ENCODE measurements at places on chromosomes 16 and 17.

DNA sequence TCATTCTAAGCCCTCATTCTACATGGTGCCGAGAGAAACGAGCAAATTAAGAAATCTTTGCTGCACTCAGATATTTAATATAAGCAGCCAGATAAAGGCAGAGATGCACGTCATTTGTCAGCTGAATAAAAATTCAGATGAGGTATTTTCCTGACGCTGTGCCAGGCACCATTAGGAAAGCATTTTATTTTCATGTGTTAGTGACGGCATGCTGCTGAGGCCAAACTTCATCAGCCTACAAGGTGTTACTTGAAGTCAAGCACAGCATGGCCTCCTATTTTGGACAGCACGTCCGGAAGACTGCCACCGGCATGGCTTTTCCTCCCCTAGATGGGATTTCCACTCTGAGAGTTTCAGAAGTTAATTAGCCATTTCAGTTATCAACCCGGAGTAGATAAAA, 70.3 kb downstream of the IRX3 start:
- DNase-seq: no peak

GRCh38 chr17:1180958-1181752, 1.4 kb upstream of the ABR start:
- no peak for DNase-seq

DNA sequence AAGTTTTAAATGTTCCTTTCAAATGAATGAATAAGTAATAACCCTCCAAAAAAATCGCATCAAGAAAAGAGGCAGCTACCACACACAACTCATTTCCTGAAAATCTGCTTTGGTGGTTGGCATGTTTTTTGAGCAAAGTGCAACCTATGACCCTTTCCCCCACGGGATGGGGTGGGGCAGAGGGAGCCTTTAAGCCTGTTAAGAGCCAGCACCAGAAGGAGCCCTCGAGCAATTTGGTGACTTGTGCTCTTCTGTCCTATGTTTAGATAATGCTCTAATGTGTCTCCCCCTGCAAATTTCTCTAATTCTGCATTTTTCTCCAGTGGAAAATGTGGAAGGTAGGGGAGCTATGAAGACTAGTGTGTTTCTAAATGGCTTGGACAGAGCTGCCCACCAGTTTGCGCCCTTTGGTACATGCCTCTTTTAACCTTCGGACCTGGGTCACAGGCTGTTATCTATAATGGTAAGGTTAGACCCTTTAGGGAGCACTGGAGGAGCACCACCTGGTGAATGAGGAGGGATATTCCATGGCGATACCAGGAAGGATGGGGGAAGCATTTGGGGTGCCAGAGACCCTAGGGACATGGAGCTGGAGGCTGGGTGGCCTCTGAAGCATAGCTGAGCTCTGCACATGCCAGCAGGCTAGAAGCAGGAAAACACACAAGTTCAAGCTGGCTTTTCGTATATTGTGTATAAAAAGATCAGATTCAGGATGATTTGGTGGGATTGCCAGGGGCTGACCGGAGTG, 1.6 kb downstream of the PYCARD start:
- DNase-seq: no peak

- no peak for DNase-seq
Observed at GRCh38 chr17:77831474-77832179, 126.9 kb upstream of the TNRC6C start.

DNA sequence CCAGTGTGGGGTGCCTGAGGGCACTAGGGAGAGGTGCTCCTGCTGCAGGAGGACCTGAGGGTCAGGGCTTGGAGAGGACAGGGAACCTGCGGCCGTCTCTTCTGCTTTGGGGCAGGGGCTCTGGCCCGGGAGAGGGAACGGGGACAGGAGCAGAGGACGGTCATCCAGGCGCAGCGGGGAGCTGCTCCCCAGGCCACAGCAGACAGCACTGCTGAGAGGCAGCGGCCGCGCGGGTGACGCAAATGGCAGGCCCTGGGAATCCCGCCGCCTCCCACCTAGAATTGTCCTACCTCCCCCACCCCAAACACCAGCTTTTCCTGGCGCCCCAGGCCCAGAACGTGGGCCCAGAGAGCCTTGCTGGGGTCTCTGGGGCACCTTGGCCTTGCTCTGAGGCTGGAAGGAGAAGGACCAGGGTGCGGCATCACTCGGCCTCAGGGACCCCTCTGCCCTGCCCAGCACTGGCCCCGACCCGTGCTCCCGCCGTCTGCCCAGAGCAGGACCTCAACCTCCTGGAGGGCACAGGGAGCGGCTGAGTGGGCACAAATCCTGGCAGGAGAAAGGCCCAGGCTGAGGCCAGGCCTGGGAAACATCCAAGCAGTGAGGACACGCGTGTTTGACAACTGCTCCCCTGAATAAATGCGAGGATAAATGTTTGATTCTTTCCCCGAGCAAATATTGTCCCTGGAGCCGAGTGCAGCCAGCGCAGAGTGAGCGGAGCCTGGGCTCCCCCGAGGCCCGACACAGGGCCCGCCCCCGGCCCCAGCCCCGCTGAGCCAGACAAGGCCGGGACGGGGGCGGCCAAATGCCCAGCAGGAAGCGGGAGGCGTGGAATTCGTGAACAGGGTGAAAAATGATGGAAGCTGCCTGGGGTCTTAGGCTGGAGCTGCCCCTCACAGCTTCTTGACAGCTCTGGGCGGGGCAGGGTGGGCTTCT, 8.5 kb downstream of the SSTR5 start:
- DNase-seq: no peak

GRCh38 chr17:10265100-10265810, 66.8 kb upstream of the GAS7 start:
- no peak for DNase-seq

DNA sequence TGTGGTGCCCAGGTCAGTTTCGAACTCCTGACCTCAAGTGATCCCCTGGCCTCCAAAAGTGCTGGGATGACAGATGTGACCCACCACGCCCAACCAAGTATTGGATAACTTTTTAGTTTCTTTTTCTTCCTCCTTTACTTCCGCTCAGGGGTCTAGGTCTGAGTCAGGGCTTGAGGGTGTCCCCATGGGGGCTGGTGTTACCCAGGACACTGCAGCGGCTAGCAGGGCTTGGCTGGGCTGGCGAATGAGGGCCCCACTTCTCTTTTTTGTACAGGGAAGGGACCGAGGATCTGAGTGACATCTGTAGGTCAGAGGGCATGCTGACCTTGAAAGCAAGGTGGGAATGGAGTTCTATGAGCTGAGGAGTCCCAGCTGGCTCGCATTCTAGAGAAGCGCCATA, 24.9 kb downstream of the RAB11FIP3 start:
- no peak for DNase-seq

DNA sequence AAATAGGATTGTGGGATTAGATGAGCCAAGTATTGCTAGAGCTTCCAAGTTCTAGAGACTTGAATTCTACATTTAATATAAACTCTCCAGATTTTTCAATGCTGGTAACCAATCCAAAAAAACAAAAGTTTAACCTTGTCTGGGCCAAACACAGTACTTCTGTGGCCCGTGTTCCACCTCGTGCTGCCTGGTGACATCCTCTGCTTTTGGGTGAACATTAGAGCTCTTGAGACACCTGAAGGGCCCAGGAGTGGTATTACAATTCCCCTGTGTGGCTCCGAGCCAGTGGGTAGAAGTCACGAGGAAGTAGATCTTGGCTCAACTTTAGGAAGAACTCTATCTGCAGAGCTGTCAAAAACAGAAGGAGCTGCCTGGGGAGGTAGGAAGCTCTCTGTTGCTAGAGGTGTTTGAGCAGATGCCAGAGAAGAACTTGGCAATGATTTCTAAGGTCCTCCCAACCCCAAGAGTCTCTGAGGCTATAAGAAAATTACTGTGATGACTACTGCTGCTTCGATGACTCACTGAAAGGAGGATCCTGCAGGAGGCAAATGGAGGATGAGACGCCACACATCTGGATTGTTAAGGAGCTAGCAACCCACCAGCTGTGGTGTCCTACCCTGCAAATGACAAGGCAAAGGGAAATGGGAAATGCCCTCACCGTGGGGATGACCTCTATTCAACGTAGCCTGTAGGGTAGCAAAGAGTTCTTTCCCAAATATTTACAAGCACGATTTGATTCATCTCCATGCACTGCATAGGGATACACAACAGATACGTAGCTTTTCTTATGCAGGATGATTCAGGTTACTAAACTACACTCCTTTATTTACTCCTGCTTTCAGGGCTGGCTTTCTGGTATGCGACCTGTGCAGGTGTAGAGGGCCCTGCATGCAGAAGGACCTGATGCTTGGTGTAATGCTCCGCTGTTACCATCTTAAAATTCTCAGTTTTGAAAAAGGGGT, 45.8 kb upstream of the GAS7 start:
- DNase-seq: no peak

DNA sequence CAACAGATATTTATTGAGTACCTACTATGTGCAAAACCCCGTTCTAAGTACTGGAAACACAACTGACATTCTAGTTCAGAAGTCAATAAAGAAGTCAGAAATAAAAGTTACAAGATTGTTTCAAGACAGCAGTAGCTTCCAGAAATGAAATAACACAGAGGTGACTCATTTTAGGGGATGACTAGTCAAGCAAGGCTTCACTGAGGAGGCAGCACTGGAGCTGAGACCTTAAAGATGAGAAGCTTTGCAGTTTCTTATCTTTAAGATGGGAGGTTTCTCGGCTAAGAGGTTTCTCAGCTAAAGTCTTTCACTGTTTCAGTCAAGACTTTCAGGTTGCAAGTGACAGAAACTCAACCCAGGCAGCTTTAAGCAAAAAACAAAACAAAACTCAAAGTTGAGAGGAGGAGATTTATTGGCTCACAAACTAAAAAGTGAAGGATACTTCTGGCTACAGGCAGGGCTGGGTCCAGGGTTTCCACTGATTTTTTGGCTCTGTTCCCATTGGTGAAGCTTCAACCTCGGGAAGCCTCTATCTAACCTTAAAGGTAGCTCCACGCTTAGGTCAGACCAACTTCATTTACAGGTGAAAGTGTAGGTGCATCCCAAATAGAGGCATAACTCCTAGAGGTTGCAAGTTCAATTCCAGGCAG, 7.4 kb upstream of the MMP2 start:
- DNase-seq: no peak

- DNase-seq: no peak
Observed at GRCh38 chr17:28390141-28390540, 15.9 kb downstream of the SLC46A1 start.

- DNase-seq: no peak
Observed at GRCh38 chr16:49496656-49497055, 123.1 kb downstream of the C16orf78 start.

- no peak for DNase-seq
Observed at GRCh38 chr16:50502616-50503011, 45.6 kb upstream of the NKD1 start.

DNA sequence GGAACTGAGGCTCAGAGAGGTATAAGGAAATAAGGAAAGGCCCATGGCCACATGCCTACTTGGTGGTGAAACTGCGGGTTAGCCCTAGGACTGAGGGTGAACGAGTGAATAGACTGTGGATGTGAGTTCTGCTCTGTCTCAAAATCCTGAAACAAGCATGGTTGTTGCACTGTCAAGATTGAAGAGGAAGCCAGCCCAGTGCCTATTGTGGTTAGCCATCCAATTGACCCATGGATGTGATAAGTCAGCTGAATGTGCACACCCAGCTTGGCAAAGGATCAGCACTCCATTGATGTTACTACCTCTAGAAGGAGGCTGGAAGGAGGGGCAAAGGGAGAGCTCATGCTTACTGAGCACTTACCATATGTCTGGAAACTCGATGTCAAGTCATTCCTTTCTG, 4.5 kb downstream of the TMEM114 start:
- no peak for DNase-seq

DNA sequence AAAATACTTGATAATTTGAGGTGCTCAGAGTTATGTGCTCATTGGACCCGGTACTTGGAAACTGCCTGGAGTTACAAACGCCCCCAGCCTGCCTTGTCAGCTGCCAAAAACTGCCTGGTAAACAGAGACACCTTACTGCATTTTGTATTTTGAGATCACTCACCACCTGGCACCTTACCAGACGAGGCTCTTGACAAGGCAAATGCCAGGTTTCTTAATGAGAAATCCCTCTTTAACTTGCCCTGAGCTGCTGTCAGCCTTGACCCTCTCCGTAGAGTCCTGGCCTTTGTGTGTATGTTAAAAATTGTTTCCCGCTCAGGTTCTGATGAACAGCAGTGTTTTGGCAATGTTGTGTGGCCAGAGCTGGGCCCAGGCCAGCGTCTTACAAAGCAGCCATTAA, 28.8 kb downstream of the SYT17 start:
- DNase-seq: no peak

DNA sequence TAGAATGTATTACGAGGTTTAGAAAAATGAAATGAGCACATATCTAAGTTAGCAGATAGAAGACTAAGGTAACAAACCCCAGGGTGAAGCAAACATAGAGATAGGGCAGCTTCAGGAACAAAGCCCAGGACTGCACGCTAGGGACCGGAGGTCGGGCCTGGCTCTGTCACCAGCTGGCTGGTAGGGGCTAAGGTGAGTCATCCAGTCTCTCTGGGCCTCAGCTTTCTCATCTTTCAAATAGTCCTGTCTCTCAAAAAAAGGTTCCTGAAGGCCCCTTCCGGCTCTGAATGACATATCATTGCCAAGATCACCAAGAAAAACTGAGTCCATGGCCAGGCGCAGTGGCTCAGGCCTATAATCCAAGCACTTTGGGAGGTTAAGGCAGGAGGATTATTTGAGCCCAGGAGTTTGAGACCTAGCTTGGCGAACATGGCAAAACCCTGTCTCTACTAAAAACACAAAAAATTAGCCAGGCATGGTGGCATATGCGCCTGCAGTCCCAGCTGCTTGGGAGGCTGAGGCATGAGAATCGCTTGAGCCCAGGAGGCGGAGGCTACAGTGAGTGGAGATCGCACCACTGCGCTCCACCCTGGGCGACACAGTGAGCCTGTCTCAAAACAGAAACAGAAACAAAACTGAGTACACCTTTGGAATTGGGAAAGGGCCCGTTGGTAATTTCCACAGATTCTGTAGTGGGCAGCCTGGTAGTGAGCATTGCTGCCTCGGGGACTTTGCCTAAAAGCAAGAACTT, 26.0 kb downstream of the PKD1L3 start:
- DNase-seq: no peak

DNA sequence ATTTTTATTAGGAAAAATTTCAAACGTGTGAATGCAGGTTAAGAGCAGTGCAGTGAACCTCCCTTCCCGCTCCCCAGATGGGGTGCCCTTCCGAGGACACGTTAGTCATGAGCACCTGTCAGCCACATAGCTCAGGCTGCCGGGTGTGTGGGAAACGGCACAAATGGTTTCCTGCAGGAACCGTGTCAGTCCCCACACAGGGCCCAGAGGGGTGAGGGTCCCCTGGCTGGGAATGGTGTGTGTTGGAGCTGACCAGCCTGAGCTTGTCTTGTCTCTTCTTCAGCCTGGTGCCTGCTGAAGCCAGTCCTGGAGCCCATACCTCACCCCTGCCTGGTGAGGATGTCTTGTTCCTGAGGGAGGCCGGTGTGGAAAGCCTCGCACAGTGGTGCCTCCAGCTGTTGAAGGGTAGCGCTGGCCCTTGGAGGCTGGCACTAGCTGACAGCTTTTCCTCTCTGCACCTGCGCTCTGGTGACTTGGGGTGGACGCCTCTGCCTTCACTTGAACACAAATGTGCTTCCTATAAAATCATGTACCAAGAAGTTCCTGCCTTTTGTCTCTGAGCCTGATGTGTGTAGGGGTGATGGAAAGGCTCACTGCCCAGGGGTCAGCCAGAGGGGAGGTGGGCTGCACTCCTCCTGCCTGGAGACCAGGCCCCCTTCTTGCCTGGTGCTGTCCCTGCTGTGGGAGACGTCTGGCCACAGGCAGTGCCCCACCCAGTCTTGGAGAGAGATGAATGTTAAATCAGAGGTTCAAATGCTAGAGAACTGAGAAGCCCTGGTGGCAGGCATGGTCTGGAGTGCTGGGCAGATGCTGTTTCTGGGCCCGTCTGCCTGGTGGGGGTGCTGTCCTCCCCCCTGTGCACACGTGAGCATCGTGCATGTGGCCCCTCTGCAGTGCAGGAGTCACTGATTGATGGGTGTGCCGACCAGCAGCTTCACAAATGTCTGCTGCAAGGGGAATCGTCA, 102.6 kb upstream of the ZNF750 start:
- no peak for DNase-seq
